Esophagus muscularis mucosa (tissue), 4 donors: ENCODE measurements at places on chromosomes 2 and 18. TPM values are rescaled to one million over a fixed set of nuclear protein-coding genes. Genes with fewer than 3 reads are reported as not detected.

DNA sequence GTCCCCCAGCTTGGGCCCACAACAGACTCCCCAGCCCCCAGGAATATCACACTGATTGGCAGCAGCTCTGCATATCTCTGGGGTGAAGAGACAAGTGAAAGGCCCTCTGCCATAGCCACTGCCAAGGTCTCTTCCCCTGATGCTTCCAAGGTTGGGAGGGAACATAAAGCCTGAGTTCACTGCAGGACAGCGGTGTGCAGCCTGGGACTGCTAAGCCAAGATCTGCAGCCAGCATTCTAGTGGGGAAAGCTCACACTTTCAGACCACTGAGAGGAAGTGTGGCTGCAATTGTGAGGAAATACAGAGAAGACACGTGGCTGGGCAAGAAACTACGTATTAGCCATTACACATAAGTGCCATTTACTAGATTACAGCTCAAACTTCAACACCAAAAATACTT, 100.7 kb downstream of the MAIP1 start:
- H3K4me3 ChIP-seq, result no peak overlapping the region
- no peak for DNase-seq
- H3K27me3 ChIP-seq, result no peaks in the 10 kb centered on the region
- H3K4me1 ChIP-seq, result no peaks in the 10 kb centered on the region
- H3K27ac ChIP-seq, result no peak overlapping the region

GRCh38 chr2:111127351-111127750, 6.6 kb downstream of the BCL2L11 start:
- peaks cover 54% of the 10 kb centered on the region for H3K36me3 ChIP-seq
- no peaks in the 10 kb centered on the region for H3K27me3 ChIP-seq
- H3K4me3 ChIP-seq, result no peak overlapping the region
- no peak overlapping the region for H3K27ac ChIP-seq

- no peaks in the 10 kb centered on the region for H3K4me1 ChIP-seq
- H3K27ac ChIP-seq, result no peak overlapping the region
- no peak for DNase-seq
- H3K27me3 ChIP-seq, result no peaks in the 10 kb centered on the region
- no peak overlapping the region for H3K4me3 ChIP-seq
- no peaks in the 10 kb centered on the region for H3K36me3 ChIP-seq
Observed at GRCh38 chr18:45202061-45202460, 413.2 kb upstream of the SLC14A2 start.

DNA sequence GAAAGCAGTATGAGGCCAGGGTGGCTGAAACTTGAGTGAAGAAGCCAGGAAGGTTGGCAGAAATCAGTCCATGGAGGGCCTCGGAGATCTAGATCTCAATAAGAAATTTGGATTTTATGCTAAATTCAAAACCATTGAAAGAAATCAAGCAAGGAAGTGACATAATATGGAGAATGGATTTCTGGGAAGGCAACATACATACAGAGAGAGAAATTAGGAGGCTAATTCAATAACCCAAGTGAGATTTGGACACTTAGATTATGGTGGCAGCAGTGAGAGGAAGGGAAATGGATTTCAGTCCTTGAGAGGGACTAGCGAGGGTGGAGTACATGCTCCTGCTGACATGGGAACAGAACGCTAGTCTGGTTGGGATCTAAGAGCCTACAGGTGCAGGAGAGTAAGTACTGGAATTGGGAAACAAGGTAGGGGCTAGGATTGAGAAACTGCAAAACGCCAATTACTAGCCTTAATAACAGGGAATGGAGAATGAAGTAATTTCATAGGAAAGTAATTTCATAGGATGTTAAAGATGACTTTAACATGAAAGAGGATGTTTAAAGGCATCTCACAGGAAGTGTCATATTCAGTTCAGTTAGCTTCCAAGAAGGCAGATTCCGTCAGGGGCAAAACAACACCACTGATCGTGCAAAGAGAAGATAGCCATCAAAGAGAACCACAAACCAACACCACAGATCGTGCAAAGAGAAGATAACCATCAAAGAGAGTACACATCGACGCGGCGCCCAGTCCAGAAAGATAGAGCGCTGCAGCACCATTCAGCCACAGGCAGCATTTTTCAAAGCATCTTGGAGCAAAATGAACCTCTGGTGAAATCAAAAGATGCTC, 27.2 kb downstream of the CDKL4 start:
- H3K4me3 ChIP-seq, result no peak overlapping the region
- no peaks in the 10 kb centered on the region for H3K36me3 ChIP-seq
- DNase-seq, result no peak
- no peak overlapping the region for H3K27ac ChIP-seq
- H3K27me3 ChIP-seq, result no peaks in the 10 kb centered on the region

GRCh38 chr2:237697586-237698357, 70.4 kb downstream of the LRRFIP1 start:
- peak overlapping the region; percentile 99 for H3K27ac ChIP-seq
- DNase-seq, result no peak
- no peaks in the 10 kb centered on the region for H3K36me3 ChIP-seq
- peaks cover 99% of the 10 kb centered on the region for H3K4me1 ChIP-seq
- peak overlapping the region; percentile 6 for H3K4me3 ChIP-seq

DNA sequence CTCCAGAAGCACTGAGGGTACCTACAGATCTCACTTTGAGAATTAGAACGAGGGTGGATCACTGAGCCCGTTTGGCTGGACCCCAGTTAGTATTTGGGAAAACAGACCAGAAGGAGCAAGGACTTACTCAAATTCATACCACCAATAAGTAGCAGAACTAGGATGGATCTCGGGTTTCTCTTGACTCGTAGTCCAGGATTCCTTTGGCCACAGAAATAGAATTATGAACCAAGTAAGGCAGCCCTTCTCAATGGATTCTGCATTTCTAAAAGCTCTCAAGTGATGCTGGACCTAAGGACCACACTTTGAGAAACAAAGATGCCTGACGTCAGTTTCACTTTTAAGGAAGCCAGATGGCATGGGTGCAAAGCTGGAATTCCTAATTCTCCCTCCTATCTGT, 153.0 kb downstream of the KLHL29 start:
- peaks cover 36% of the 10 kb centered on the region for H3K4me1 ChIP-seq
- H3K27me3 ChIP-seq, result no peaks in the 10 kb centered on the region
- H3K4me3 ChIP-seq, result no peak overlapping the region
- H3K27ac ChIP-seq, result no peak overlapping the region
- H3K36me3 ChIP-seq, result no peaks in the 10 kb centered on the region

Gene NCKAP5
- 0.78 TPM for total RNA-seq

Gene LAMA1
- 0.42 TPM for total RNA-seq

Gene OTOS
- total RNA-seq, result not detected

Gene OSR1
- 52.9 TPM for total RNA-seq

Gene ZNF638
- 79.5 TPM for total RNA-seq

Gene CAVIN2
- total RNA-seq, result 179 TPM
